ENCODE measurements at places on chromosomes 4 and X.

DNA sequence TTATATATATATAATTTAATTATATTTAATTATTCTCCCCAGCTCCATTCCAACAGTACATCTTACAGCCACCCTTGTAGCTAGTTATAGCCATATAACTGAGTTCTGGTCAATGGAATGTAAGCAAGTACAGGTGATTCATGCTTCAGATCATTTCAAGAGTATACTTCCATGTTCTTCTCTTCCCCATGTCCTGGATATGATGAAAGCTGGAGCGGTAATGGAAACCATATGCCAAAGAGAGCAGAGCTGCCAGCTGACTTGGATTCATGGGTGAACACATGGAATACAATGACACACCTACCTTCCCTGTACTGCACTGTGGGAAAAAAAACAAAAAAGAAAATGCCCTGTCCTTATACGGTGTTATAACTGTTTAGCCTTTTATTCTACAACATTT lies 17.5 kb upstream of the CORIN start:
- peak; percentile 75 for DNase-seq

DNA sequence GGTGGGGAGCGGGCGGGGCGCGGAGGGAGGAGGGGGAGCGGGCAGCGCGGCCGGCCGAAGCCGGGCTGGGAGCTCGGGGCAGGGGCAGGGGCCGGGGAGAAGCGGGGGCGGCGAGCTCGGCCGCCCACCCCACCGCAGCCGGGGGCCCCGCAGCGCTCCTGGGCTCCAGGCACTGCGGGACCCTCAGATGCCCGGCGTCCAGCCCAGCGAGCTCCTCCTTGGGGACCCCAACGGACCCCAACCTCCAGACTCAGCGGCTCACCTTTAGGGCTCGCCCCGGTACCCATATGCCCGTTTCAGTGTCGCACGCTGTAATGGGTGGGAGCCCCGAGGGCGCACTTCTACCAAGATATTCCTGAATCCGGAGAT lies 357 bp upstream of the ADGRG2 start:
- DNase-seq = no peak

GRCh38 chrX:40258909-40259308 lies 161.2 kb upstream of the BCOR start:
- DNase-seq = no peak

GRCh38 chr4:113666386-113667114 lies 95.0 kb downstream of the CAMK2D start:
- DNase-seq = no peak

- DNase-seq = no peak
Observed at GRCh38 chr4:15352524-15352923, 75.3 kb upstream of the C1QTNF7 start.

- no peak for DNase-seq
Observed at GRCh38 chrX:54788446-54788845, 9.6 kb downstream of the ITIH6 start.

DNA sequence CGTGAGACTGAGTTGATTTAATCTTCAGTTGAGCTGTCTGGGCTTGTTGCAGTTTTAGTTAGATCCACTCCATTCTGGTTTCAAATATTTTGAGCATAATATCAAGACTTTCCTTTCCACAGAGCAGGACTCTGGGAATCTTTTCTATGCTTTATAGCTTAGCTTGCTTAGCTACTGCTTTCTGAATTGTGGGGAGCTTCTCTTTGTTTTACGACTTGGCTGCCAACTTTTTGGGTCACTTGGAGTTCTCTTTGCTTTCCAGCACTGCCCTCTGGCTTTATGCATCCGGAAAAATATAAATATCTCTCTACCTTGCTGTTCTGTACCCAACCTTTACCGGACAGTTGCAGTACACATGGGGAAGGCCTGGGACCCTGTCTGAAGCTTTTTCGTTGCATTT lies 292.1 kb downstream of the STIM2 start:
- no peak for DNase-seq

- DNase-seq = no peak
Observed at GRCh38 chr4:152041295-152041694, 280.5 kb upstream of the GATB start.

GRCh38 chr4:40576651-40577480 lies 52.8 kb downstream of the RBM47 start:
- peak; percentile 33 for DNase-seq

DNA sequence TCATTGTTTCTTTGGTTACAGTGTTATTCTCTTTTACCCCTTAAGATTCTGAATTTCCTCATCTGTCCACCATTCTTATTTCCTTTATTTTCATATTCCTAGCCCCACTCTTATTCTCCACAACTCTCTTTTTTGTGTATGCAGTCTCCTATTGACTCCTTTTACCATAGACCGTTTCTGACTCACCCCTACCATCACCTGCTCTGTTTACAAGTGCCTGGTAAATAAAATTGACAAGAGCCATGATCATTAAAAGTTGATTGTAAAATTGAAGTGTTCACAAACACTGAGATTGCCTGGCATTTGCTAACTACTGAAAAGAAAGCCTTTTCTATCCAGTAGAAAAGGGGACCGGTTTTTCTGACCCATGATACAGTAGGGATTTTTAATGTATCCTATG lies 54.4 kb downstream of the MRPL1 start:
- no peak for DNase-seq

DNA sequence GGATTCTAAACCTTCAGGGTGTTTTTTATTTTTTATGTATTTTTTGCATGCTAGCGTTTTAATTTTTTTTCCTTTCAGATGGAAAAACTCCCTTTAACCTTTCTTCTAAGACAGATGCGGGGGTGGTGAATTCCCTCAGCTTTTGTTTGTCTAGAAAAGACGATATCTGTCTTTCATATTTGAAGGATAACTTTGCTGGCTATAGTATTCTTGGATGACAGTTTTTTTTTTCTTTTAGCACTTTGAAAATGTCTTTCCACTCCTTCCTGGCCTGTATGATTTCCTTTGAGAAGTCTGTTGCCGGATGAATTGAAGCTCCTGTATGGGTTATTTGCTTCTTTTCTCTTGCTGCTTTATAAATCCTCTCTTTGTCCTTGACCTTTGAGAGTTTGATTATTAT lies 26.6 kb downstream of the PSAPL1 start:
- no peak for DNase-seq

DNA sequence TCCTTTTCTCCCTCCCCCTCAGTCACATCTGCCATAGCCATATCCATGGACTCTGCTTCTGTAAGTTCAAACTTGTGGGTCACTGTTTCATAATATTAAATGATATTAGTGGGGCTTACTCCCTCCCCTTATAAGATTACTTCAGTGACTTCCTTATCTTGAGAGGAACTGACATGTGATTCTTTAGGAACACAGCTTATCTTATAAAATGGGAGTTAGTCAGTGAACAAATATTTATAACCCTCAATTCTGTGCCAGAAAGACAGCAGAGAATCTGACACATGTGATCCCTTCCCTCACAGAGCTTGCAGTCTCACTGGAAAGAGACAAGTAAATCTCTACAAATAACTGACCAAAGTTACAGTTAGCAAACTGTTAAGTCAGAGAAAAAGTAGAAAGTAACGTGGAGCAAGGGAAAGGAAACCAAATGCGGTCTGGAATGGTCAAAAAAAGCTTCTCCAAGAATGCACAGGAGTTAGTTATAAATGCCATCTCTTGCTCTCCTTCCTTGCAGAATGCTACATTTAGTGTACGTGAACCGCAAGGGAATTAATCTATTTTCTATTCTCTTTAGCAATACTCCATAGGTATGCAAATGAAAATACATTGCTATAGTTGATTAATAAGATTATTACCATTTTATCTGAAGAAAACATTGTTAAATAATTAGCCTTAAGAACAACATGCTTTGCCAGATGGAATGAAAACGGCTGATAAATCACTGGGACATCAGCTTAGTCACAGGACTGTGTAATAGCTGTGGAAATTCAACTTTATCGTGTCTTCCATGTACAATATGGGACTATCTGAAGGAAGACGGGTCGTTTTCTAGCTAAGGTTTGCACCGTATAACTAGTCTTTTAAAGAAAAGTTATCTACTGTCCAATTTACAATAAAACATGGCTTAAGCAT lies 29.0 kb downstream of the SGMS2 start:
- peak; percentile 68 for DNase-seq
